Caudate nucleus (tissue), 63 donors: ENCODE measurements at places on chromosomes 3 and 15.
A peak's percentile ranks its signal among the peaks of the same experiment; 100 is the strongest.

DNA sequence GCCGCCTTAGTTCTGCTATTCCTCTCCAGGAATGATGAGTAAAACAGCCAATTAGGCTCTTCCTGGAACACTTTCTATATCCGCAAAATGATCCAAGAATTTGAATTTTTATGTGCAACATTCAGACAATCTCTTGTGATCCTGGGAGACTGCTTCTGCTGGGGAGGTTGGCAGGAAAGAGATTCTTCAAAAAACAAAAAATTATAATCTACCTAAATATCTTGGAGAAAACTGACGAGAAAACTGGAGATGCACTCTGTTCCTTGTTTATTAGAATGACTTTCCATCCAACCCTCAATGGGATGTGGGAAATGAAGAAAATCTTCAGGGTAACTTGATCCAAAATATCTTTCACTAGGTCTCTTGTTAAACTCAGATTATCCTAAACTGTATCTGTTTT, 346.3 kb upstream of the UBE2E2 start:
- DNase-seq: no peak

GRCh38 chr3:156790156-156790555, 36.0 kb upstream of the LEKR1 start:
- DNase-seq: no peak

DNA sequence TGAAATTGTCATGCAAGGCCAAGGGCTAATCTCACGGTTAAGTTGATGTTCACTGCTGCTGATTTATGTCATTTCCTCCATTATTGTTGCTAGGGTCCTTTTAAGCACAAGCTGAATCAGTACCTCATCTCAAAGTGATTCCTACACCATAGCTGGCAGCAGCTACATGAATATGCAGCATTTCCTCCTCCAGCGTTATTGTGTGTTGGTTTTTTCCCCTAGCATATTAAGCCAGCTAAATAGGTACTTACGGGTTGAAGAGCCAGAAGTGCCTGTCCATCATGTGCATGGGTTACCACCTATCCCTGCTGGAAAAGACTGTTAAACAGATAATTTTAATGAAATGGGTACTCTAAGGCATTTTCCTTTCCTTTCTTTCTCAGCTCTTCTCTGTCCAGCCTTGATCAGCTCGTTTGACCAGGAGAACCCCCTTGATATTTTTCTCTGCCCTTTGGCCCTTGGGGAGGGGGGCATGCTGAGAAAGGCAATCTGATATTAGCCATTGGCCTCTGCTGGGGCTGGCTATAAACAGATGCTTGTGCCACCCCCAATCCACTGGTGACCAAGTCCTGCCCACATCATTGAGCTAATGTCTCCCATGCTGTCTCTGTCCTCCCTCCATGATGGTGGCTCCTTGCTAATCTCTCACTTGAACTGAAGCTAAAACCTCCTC, 115.6 kb upstream of the PLXNA1 start:
- no peak for DNase-seq

DNA sequence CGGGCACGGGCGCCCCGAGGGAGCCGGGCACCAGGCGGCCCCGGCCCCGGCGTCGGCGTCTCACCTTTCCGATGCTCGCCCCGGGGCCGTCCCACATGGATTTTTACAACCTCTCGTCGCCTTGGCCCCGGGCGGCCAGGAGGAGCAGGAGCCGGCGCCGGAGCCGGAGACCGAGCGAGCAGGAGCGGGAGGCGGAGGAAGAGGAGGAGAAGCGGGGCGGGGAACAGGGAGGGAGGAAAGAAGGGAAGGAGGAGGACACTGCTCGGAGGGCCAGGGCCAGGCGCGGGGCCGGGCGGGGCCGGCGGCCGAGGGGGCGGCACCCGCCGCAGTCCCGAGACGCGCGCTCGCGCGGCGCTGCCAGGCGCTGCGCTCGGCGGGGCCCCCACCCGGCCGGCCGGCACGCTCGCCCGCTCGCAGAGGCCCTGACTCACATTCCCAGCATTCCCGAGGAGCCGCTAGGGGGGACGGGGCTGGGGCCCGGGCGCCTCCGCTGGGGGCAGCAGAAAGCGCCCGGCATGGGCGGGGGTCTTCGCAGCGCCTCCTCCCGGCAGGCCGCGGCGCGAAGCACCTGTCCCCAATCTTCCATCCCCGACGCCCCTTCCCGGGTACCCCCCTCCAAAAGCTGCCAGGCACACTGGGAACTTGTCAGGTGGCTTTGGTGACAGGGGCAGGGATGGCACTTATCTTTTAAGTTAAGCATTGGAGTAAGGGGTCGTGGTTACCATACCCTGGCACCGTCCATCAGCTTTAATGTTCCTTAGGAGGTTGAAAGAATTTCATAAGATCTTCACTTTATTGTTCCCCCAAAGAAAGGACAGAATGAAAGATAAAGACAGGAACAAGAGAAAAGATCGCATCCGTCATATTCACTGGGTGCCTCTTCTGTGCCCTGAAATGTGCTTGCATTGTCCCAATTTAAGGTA, at the start of gene ERC2:
TSS of gene ERC2 (minus strand) at position 284 of the 923 bp plus-strand sequence.
- DNase-seq: peak; percentile 48

DNA sequence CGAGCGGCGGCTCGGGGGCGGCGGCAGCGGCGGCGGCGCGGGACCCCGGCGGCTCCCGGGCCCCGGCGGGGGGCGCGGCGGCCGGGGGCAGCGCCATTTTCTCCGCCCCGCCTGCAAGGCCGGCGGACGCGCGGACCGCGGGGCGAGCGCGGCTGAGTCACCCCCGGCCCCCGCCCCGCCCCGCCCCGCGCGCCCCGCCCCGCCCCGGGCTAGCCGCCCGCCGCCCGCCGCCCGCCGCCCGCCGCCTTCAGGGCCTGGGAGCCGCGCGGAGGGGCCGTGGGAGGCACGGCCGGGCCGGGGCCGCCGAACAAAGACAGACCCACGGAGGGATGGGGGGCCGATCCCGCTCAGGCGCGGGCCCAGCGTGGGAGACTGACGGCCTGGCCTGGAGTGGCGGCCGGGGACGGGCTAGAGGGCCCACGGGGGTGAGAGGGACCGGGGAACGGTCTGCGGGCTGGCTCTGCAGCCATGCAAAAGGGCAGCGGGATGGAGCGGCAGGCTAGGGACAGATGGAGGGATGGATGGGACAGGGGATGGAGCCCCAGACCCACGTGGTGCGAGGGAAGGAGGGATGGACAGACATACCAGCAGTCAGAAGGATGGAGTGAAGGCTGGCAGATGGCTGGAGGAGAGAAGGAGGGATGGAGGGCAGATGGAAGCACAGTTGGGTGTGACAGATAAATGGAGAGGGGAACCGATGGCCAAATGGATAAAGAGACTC, at the start of gene EIF4E3:
TSS of gene EIF4E3 (minus strand) at position 132 of the 721 bp plus-strand sequence. CDS start at position 97, 35 bp downstream.
- no peak for DNase-seq

DNA sequence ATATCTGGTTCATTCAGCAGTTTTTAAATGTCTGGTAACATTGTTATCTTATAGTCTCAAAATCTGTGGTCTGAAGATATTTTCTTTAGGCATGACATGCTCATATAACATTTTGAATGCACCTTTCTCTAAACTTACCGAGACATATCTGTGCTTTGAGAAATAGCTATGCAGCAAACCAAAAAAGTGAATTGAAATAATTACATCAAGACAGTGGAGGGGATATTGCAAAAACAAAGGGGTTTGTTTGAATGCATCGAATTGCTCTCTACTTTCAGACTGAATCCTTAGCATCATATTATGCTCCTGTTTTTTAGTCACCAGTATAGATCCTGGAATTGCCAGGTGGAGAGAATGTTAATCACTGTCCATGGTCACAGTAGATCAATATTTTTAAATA, 5.1 kb downstream of the ARPP21 start:
- DNase-seq: no peak

DNA sequence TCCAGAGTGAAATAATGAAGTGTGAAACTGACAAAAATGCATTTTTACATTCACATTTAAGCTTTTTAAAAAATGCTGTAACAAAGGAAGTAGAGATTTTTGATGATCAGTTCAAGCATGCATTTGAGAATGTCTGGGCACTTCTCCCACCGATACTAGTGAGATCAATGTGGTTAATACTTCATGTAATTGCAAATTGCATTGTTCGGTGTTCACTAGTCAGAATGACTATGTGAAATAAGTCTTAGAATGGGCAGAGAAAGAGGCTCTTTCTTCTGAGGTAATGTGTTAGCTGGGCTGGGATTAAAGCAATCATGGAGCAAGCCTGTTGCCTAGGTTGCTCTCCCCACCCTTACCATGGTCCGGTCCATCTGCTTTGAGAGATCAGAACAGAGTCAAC, 587.0 kb upstream of the GRM7 start:
- no peak for DNase-seq

DNA sequence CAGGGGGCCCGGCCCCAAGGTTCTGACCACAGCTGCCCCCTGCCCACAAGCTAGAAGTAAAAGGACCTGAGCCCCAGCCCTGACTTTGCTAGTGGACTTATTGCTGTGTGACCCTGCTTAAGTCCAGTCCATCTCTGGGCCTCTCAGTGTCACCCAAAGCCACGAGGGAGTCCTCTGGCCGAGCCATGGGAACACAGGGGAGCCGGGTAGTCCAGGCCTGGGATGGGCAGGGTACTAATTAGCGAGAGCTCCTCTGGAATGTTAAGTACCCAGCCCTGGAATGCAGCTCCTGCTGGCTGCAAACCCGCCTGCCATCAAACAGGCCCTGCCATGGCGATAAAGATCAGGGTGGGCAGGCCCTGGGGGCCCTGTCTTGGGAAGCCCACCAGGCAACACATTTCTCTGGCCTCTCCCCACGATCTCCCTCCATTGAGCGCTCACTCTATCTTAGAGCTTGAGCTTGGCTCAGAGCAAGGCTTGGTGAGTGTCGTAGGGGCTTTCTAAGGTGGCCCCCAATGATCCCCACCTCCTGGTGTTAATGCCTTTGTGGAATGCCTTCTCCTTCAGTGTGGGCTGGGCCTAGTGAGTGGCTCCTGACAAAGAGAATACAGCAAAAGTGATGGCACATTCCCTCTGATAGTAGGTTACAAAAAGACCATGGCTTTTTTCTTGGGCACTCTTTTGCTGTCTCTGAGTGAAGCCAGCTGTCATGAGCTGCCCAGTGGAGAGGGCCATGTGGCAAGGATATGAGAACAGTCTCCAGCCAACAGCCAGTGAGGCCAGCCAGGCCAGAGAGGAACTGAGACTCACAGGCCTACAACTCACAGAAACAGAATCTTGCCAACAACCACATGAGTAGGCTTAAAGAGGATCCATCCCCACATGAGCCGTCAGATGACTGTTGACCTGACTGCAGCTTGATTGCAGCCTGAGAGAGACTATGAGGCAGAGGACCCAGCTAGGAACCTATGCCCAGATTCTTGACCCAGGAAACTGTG, 133.1 kb downstream of the SMAD6 start:
- DNase-seq: no peak

GRCh38 chr3:192901435-192901834, 16.2 kb downstream of the MB21D2 start:
- DNase-seq: no peak

- DNase-seq: no peak
Observed at GRCh38 chr3:42660898-42661297, 7.4 kb downstream of the ZBTB47 start.

- DNase-seq: no peak
Observed at GRCh38 chr15:95604634-95605036, 725.9 kb upstream of the NR2F2 start.

DNA sequence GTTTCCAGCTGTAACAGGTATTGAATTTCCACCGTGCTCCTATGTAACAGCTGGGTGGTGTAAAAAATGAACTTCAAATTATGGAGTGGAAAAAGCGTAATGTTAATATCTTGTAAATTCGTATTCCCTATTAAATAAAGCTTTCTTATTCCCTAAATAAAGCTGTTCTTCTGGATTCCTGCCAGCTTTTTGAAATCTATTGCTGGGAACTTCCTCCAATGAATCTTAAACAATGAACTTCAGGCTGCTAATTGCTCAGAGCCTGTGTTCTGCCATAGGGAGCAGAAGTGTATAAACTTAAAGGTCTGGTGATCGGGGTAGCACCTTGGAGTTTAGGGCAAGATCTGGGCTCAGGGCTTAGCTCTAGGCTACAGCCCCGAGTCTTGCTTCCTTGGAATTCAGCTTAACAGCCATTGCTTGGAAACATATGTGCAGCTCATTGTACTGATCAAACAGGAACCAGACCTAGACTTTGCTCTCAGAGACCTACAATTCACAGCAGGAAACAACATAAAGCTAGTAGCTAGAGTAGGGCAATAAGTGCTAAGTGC, 1.4 kb downstream of the ARL14 start:
- no peak for DNase-seq

GRCh38 chr3:12455740-12456139, 28.5 kb upstream of the TSEN2 start:
- no peak for DNase-seq

DNA sequence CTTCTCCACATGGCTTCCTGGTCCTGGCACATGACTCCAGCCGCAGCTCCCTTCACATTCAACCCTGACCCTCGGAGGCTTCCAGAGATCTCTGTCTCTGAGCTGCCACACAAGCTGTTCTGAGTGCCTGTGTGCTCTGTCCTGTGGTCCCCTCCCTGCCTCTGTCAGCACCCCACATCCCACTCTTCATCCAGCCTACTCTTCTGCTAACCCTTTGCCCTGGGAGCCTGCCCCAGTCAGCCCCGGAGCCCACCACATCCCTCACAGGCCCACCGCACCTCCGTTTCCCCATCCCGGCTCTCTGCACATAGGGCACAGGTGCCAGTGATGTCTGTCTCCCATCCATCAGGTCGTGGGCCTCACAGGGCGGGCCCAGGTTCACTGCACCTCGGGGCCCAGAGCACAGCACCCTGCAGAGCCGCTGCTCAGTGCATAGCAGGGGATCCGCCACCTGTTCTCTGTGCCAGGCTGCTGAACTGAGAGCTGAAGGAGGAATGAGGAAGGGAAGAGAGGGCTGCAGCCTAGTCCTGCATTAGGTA, 133.6 kb downstream of the UACA start:
- no peak for DNase-seq

DNA sequence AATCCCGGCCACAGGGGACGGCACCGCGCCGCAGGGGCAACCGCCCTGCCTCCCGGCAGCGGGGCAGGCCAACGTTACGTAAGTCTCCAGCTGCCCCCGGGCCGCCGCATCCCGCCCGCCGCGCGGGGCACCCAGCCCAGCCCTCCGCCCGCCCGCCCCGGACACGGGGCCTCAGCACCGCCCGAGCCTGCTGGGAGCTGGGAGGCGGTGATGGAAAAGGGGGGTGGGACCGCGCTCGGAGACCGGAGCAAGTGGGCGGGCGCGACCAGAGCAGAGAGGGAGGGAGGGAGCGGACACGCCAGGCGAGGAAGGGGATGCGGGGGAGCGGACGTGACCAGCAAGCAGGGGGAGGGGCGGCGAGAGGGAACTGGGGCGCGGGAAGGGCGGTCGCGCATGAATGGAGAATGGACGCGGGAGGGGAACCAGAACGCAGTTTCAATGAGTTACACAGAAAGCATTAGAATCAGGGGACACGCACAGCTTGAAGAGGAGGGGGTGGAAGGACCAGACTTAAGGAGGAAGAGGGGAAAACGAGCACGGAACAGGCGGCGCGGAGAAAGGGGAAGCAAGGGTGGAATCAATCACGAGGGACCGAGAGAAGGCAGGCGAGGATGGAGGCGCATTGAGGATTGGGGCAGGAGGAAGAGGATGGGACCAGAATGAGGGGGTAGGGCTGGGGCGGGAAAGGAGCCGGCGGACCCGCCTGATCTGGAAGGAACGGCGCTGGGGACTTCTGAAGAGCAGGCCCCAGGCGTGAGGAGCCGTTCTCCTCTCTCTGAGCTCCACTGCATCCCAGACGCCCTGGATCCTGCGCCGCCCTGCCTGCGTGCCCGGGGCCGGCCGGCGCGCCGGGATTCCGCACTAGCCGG, 559 bp downstream of the PKM start:
- peak; percentile 83 for DNase-seq

- no peak for DNase-seq
Observed at GRCh38 chr15:60396958-60397771, 621 bp downstream of the ANXA2 start.

- no peak for DNase-seq
Observed at GRCh38 chr3:55376753-55377347, 110.3 kb downstream of the WNT5A start.
